ENCODE measurements at places on chromosomes 6 and 20. TPM values are rescaled to one million over a fixed set of nuclear protein-coding genes. Genes with fewer than 3 reads are reported as not detected.

Gene MRAP2
- polyA plus RNA-seq, result 3.2 TPM

Gene SLC22A7
- 1.2 TPM for polyA plus RNA-seq

Gene SLC17A4
- polyA plus RNA-seq, result 2.6 TPM

Gene MAS1
- polyA plus RNA-seq, result 0.03 TPM

DNA sequence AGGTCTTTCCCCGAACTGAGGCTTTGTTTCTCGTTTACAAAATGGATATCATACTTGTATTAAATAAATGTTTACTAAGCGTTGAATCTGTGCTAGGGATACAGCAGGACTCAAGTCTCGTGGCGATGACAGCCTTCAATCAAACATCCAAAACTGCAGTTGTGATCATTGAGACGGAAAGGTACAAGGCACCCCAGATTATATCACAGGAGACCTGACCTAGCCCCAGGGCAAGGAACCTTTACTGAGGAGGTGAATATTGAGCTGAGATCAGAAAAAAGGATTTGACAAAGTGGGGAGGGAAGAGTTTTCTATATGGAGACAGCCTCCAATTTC, 476 bp downstream of the AAR2 start:
- no peak for DNase-seq

GRCh38 chr20:19275038-19275629, 62.7 kb downstream of the SLC24A3 start:
- no peak for DNase-seq

GRCh38 chr6:159342146-159342545, 172.9 kb downstream of the FNDC1 start:
- no peak for DNase-seq

DNA sequence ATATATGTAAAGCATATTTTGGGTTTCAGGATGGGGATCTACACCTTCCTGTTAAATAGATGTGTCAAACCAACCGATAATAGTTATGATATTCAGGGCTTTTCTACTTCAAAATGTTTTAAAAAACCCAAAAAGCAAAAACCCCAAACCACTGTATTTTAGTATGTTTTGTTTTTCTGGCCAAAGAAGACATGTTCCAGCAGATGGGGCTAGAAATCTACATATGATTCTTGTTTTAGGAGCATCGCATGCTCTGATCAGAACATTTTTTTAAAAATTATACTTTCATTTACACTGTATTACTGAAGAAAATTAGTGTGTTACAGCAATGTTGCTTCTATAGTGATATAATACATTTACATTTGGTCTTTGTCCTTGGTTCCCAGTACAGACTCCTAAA, 11.0 kb downstream of the RMND1 start:
- peak; percentile 26 for DNase-seq

DNA sequence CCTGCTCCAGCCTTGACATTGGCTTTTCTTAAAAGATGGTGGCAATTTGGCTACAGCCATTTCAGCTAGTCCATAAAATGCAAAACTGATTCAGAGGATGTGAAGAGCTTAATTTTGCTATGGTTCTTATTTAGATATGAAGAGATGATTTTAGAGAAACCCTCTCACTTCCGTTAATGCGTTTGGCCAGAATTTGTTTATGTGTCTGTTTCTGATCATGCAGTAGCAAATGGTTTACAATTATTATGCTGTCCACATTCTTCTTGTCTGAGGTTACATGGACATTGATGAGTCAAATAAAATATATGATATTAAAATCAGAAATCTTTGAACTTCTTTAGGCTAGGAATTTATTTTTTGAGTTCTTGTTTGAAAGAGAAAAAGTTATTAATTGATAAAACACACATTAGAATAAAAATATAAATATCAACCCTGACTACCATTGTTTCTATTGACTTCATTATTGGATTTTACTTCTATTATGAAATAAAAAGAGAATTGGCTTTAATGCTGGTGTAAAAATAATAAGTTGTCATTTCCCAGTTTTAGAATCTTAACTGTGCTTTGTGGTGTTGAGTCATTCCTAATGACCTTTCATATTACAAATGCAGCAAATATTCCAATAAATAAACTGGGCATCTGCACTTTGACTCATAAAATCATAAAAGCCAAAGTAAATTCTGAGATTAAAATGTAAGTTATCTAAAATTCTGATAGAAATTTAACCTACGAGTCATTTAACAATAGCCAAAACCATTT, 1286.0 kb upstream of the GJE1 start:
- no peak for DNase-seq

- no peak for DNase-seq
Measured at GRCh38 chr6:43793154-43793874, 23.3 kb downstream of the VEGFA start.

GRCh38 chr20:64077876-64078551, 1.3 kb downstream of the RGS19 start:
- no peak for DNase-seq

GRCh38 chr6:13012977-13013680, 296.6 kb downstream of the PHACTR1 start:
- DNase-seq, result no peak

DNA sequence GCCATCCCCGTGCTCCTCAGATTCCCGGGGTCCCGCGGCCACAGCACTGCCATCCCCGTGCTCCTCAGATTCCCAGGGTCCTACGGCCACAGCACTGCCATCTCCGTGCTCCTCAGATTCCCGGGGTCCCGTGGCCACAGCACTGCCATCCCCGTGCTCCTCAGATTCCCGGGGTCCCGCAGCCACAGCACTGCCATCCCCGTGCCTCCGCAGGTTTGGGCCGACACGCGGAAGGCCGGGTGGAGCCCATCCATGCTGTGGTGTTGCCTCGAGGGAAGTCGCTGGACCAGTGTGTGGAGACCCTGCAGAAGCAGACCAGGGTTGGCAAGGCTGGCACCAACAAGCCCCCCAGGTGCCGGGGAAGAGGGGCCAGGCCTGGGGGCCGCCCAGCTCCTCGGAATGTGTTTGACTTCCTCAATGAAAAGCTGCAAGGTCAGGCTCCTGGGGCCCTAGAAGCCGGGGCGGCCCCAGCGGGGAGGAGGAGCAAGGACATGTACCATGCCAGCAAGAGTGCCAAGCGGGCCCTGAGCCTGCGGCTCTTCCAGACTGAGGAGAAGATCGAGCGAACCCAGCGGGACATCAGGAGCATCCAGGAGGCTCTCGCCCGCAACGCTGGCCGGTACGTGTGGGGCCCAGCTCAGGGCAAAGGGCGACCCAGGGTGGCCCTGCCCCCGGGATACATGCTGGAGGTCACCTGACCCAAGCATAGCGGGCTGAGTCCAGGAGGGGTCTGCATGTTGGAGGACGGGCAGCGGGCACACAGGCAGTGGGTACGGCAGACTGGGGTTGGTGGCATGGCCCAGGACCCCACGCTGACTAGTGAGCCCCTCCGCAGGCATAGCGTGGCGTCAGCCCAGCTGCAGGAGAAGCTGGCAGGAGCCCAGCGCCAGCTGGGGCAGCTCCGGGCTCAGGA, 1.3 kb upstream of the LIME1 start:
- DNase-seq, result no peak

DNA sequence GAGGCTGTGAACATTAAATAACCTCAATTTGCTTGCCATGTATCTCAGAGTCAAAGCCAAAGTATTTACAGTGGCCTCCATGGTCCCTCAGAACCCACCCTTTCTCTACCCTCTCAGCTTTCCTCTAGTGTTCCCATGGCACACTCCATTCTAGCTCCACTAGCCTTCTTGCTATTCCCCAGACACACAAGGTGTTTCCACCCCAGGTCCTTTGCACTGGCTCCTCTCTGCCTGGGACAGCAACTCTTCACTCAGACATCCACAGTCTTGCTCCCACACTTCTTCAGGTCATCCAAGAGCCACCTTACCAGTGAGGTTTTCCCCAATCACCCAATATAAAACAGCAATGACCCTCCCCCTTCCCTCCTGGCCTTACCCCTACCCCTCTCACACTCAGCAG, 56.5 kb upstream of the PLEKHG1 start:
- no peak for DNase-seq
